ENCODE measurements at places on chromosomes 12 and 14. TPM values are rescaled to one million over a fixed set of nuclear protein-coding genes. Genes with fewer than 3 reads are reported as not detected.
A peak's percentile ranks its signal among the peaks of the same experiment; 100 is the strongest.

The PRIMA1 gene
- total RNA-seq, result 0.46 TPM

The DENR gene
- total RNA-seq, result 25.2 TPM

The NTN4 gene
- total RNA-seq, result 106 TPM

The E2F7 gene
- total RNA-seq, result 1.5 TPM

DNA sequence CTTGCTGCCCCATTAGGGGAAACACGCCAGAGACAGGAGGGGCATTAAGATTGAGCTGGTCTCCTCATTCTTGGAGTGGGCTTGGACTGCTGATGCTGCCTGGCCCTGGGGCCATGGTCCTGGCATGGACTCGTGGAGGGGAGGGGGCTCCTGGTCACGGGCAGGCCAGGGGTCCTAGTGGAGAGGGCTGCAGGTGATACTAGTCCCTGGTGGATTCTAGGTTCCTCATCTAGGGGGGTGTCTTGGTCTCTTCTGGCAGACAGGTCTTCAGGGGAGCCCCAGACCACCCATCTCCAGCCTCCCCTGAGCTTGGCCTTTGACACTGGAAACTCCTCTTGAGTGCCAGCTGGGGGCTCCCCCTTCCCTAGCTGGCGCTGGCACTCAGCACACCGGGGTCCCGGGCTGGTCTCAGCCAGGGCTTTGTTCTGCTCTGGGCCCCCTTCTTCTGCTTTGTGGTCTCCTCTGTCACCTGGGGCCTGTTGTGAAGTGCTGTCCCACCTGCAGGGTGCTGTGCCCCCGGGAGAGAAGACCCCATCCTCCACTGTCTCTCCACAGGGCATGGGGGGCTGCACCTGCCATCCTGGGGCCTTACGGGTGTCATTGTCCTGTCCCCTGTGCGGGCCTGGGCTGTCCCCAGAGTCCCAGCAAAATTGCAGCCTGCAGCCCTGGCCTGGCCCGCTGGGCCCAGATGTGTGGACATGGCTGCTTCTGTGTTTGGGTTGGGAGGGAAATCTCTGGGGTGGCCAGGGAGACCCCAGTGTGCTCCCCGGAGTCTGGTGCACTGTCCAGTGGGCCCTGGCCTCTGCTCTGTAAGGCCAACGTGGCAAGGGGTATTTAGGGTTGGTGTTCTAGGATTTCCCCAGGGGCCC is 2.3 kb downstream of the KIF26A start:
- H3K27ac ChIP-seq, result no peak overlapping the region
- peak; percentile 66 for DNase-seq
- H3K4me1 ChIP-seq, result peaks cover 46% of the 10 kb centered on the region
- H3K4me3 ChIP-seq, result no peak overlapping the region
- no peaks in the 10 kb centered on the region for H3K36me3 ChIP-seq

DNA sequence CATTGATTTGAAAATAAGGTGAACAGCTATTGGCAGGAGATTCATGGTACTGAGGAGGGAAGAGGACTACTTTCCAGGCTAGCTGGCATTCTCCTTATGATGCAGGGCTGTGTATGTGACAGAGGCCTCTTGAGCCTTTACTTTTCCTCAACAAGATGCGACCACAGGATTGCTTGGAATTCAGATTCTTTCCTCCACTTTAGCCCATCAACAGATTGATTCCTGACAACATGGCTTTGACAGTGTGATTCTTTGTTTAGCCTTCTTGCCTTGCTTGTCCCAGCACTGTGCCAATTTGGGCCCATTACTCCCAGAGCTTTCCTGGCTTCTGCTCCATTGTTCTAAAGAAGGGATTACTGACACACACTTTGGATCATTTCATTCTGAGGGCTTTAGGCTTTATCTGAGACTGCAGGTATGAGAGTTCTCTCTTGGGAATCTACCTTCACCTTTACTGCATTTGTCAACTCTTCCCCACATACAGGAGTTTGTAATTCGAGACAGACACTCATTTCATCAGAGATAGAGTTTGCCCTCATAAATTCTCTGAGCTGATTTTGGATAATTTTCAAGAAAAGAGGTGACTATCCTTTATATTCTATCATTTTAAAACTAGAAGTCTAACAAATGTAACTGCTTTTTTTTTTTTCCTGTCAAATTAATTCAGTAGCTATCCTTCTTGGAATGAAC is 206.4 kb upstream of the GZMB start:
- no peak for DNase-seq
- H3K4me3 ChIP-seq, result no peak overlapping the region
- H3K4me1 ChIP-seq, result peaks cover 7% of the 10 kb centered on the region
- H3K27me3 ChIP-seq, result no peaks in the 10 kb centered on the region
- H3K27ac ChIP-seq, result no peak overlapping the region

DNA sequence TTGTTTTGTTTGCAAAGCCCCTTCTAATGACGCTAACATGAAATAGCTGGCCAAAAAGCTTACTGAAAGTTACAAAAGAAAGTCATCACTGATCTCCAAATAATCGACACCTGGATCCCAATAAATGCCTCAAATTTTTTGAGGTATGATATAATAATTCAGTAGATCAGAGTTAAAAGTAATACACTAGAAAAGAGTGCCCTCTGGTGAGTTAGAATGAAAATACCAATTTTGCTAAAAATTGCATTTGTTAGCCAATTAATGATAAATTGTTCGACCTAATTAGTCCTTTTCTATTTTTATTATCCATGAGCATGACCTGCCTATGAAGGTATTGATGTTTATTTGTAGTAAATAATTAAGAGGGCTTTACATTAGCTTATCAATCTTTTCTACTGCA is 78.6 kb downstream of the CEP128 start:
- DNase-seq, result no peak
- H3K27ac ChIP-seq, result no peak overlapping the region
- no peaks in the 10 kb centered on the region for H3K4me1 ChIP-seq
- H3K4me3 ChIP-seq, result no peak overlapping the region

- H3K4me1 ChIP-seq, result no peaks in the 10 kb centered on the region
- no peaks in the 10 kb centered on the region for H3K27me3 ChIP-seq
These were observed 7.2 kb downstream of the A2ML1 start for GRCh38 chr12:8829621-8830020.

Measured in upper lobe of left lung (tissue), 6 donors.